ENCODE measurements at places on chromosomes 4 and X.

DNA sequence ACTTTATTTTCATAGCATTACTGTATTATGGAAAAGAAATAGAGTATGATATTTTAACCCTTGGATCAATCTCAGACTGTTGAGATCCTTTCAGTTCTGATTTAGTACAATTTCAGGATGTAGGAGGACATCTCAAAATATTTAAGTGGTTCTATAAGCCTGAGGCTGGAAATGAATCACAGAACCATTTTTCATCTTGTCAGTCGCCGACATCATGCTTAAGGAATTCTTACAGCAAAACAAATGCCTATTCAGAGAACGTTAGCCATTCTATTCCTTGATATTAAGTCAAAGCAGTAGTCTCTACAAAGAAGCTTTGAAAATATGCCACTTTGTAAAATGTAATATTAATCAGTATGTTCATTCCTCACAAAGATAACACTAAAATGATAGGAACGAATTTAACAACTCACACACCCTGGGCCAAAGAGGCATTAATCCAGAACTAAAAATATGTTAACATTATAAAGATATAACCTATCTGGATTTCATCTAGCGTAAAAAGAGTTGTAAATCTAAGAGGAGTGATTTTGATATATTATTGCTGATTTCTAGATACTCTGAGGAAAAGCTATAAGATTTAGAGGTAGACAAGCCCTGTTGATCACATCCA is 152.0 kb downstream of the GASK1B start:
- no peak for DNase-seq

DNA sequence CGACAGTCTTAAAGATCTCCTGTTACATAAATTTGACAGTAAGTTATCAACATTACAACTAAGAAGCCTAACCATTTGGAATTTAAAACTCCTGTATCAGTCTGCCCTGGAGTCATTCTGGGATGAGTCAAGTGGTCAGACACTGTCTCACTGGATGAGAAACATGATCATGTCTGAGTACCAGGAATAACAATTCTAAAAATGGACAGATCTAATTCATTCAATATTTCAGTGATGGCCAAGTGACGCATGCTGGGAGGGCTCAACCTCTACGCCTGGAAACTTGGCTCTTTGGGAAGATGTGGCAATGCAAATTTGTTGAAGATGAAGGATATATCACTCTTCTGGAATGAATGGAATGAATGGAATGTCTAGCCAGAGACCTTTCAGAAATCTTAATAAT is 1427.2 kb downstream of the STIM2 start:
- DNase-seq: no peak

- no peak for DNase-seq
Observed at GRCh38 chr4:183409934-183410333, 34.5 kb upstream of the CDKN2AIP start.

DNA sequence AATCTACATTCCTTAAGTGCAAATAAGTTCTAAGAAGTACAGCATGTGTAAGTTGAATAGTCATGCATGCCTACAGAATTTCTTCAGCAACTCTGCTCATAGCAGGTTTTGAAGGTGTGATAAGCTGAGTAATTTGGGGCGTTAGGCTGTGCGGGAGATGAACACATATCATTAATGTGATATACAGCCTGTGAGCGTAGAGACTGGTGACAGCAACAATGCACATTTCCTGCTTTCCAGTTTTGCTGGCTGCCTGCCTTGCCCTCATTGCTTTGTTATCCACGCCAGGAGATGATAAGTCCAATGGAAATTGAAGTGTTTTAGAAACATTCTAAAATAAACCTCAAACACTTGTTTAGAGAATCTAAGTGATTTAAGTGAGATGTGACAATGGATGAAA is 1709.4 kb downstream of the ARAP2 start:
- no peak for DNase-seq

DNA sequence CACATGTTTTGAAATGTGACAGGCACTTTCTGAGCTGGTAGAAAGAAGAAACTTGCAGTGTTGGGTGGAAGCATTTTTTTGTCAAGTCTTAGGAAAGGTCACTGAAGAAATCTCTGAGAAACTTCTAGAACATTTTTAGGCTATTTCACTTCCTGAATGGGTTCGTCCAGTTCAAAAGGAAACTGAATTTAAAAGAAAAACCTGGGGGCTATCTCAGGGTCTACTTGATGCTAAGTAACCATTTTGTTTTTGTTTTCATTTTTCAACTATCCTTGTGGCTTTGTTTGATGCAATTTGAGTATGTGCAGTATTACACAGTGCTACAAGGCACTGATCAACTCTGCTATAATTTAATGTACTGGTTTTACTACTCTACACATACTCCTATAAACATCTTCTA is 34.0 kb upstream of the AMOT start:
- no peak for DNase-seq

GRCh38 chr4:140071806-140072205 is 82.2 kb downstream of the MAML3 start:
- no peak for DNase-seq

GRCh38 chrX:102711872-102712215 is 404 bp upstream of the GPRASP2 start:
- no peak for DNase-seq

GRCh38 chrX:19555683-19556082 is 40.4 kb upstream of the MAP3K15 start:
- no peak for DNase-seq

DNA sequence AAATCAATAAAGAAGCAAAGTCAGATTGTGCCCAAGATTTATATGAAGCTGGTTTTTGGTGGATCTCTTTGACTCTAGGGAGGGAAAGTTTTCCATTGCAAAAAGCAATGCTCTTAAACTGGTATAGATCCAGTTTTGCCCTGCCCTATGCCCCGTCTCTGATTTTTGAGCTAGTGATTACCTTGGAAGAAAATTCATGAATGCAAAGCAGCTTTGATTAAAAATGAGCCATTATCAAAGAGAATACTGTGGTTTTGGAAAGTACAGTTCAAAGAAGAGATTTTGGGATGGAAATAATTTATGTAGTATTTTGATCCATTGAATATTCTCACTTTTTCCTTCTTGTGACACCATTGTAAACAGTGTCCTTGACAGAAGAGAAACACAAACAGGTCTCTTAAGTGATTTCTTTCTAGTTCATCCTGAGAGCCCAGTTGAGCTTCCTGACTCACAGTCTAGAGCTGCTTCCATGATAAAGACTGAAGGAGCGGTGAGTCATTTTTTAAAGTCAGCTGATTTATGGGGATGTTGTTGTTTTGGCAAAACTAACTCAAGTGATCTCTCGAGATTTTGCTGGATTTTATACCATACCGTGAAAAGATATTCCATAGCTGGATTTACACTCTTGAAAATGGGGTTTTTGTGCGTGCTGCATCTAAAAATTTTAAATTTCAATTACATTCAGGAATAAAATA is 76.7 kb downstream of the AFF1 start:
- DNase-seq: peak; percentile 84

DNA sequence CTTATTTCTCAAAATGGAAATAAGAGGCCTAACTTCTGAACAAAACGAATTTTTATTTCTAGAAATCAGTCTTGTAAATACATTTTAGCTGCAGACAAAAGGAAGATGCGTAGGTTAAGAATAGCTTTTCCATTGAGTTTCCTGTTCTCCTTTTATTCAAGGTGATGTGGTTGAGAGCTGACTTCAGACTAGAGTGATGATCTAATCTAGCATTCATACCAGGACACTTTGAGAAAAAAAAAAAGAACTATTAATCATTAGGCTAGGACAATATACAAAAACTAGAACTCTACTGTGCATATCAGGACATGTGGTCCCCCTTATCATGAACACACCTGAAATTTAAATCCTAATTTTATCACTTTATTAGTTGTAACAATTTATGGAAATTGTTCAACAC is 884.5 kb upstream of the EPHA5 start:
- DNase-seq: no peak

DNA sequence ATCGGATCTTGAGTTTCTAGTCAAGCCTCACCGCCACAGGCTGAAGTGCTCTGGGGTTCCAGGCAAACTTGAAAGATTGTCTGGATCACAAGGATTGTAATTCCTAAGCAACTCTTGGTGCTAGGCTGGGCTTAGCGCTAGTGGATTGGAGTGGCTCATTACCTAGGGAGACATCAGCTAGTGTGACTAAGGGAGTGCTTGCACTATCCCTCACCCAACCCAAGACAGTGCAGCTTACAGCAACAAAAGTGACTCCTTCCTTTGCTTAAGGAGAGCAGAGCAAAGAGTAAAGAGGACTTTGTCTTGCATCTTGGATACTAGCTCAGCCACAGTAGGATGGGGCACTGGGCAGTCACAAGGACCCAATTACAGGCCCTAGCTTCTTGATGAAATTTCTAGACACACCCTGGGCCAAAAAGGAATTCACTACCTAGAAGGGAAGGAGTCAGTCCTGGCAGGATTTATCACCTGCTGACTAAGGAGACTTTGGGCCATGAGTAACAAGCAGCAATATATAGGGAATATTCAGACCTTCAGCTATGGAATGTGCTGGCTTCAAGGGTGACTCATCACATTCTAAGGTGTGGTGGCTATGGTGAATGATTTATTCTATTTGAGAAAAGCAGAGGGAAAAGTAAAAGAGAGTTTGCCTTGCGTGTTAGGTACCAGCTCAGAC is 1212.4 kb downstream of the PCDH18 start:
- no peak for DNase-seq

DNA sequence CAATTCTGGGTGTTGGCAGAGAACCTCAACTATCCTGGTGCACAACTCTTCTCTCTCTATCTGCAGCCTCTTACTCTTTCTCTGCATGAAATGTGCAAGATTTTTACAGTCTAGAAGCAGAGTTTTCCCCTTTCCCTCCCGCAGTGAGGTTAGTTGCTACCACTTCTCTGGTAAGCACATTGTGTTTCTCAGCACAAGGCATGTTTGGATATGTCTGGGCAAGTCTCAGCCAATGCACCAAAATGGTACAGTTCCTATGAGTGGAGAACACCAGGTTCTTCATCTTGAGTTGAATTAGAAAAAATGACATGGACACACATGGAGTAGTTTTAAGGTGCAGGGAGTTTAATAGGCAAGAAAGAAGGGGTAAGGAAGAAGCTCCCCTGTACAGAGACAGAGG is 187.0 kb downstream of the CCNG2 start:
- DNase-seq: no peak

- DNase-seq: no peak
Observed at GRCh38 chr4:128861856-128862518, 52.5 kb downstream of the JADE1 start.

GRCh38 chr4:56513517-56513916 is 7.9 kb downstream of the ARL9 start:
- peak; percentile 38 for DNase-seq

DNA sequence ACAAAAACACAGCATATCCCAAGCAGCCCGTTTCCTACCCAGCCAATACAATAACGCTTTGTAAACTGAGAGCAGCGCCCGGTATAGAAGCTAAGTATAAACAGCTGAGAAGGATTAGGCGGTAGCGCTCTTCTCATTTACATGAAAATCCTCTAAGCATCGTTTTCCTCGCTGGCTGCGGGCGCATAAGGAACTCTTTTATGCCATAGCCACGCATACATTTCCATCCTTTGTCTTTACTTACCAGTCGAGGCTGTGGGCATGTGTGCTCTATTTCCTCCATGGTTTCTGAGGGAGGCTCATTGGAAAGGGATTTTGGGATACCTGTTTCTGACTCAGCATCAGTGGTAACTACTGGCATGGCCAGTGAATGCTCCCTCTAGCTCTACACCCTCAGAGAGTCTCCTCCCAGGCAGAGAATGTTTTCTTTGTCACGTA is 383 bp downstream of the PCYT1B start:
- no peak for DNase-seq

DNA sequence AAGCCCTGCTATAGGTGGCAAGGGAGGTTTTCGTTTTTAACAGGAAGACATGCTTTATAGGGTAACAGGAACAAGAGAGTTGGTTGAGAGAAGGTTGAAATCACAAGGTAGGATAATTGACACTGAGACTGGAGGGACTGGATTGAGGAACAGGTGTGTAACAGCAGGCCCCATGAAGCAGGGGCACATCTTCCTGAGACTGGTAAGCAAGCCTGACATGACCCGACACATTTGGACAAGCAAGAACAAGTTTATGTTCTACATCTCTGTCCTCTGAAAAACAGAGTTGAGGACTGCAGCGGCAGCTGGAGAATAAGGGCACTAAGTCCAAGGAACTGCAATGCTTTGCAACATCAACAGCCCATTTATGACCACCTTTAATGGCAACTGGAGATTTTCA is 5.2 kb downstream of the RPS4X start:
- no peak for DNase-seq

DNA sequence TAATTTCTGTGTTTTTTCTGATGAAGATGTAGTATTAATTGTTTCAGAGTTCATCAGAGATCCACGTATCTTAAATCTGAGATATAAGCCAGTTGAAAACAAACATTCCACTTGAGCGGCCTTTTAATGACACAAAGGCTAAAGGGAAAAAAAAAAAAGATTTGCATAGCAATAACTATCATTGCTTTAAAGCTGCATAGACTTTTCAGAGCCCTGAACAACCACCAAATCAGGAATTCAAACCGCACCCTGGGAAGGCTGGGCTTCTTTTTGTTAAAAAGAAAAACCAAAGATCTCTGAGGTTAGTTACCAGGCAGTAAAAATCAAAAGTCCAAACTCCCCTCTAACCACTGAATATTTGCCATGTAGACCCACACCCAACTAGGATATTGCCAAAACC is 206.0 kb downstream of the HHIP start:
- no peak for DNase-seq

- no peak for DNase-seq
Observed at GRCh38 chr4:168868044-168868781, 141.8 kb downstream of the CBR4 start.

GRCh38 chr4:188002751-188003150 is 7.2 kb downstream of the ZFP42 start:
- no peak for DNase-seq

DNA sequence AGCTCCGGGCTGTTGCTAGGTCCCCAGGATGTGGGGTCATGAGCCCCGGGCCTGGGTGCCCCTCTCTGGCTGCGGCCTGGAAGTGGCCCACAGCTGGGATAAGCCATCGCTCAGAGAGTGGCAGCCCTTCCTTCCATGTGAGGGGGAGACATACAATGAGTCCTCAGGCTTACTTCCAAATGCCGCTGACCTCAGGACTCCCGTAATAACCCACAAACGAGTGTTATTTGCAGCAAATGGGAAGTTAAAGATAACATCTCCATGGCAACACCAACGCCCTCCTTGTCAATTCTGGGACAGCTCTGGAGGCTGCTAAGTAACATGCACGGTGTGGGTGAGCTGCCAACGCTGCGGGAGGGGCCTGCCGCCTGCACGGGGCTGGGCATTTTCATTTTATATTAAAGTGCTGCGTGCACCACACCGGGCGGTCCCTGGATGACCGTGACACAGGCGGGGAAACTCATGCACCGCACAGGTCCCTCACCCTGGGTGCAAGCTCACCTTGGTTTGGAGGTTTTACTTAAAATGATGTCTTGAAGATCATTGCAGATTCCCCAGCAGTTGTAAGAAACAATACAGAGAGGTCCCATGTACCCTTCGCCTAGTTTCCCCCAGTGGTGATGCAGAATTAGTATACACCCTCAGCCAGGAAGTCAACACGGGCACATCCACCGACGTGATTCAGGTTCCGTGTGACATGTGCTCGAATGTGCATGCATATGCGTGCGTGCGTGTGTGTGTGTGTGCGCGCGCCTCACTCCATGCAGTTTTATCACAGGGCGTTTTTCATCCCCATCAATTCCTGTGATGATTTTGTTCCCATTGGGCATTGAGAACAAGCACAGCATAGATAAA is 79.4 kb downstream of the ABLIM2 start:
- DNase-seq: peak; percentile 2

GRCh38 chr4:16573206-16573605 is 325.2 kb downstream of the LDB2 start:
- no peak for DNase-seq

GRCh38 chrX:36577006-36577405 is 431.2 kb upstream of the FAM47C start:
- DNase-seq: no peak
